CD4-positive, alpha-beta T cell treated with Interleukin-4 for 4 hours (primary cell): ENCODE measurements at places on chromosomes 6 and 20.
A peak's percentile ranks its signal among the peaks of the same experiment; 100 is the strongest.

GRCh38 chr6:52407467-52407866, 12.7 kb upstream of the EFHC1 start:
- DNase-seq: peak; percentile 35

- DNase-seq: no peak
These were observed 376.9 kb downstream of the PHF3 start for GRCh38 chr6:64012351-64013001.

DNA sequence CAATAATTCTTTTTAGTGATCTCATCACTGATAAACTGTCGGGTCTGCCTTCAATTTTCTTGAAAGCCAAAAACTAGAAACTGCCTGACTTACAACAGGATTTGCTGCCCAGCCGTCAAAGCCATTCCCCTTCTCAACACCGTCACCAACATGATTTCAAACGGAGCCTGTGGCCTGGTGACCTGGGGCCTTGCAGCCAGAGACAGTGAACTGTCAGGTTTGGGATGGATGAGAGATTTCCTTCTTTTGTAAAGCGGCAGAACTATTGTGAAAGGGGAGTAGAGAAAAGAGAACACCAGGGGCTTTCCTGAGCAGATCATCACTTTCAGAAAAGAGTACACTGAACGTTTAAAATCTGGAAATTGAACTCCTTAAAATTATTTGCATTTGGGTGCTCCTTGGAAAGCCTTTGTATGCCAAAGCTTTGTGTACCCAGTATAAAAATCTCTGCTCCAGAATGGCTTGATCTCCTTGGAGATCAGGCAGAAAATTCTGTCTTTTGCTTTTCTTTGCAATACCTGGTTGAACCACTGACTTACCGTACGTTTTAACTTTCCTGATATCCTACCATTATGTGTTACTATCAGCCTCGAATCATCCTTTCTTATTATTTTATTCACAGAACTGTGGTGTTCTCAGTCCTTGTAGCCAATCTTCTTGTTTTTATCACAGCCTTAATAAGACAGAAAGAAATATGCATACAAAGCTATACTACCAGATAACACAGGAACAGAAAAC, 125.2 kb downstream of the PACRG start:
- no peak for DNase-seq

DNA sequence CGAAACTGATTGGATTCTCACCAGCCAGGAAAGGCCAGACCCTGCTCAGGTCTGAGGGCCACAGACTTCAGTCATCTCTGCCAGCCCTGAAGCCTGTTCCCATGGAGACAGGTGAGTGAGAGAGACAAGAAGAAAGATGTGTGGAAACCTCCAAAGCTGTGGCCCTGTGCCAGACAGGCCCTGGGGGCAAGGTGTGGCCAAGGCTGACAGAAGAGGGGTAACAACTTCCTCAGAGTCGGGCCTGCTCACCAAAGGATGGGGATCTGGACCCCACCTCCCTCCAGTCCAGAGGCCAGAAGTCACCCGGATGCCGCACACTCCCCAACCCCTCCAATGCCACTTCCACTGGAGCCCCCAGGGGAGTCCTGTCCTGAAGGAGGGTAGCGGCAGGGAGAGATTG, 73.6 kb downstream of the MDGA1 start:
- no peak for DNase-seq

DNA sequence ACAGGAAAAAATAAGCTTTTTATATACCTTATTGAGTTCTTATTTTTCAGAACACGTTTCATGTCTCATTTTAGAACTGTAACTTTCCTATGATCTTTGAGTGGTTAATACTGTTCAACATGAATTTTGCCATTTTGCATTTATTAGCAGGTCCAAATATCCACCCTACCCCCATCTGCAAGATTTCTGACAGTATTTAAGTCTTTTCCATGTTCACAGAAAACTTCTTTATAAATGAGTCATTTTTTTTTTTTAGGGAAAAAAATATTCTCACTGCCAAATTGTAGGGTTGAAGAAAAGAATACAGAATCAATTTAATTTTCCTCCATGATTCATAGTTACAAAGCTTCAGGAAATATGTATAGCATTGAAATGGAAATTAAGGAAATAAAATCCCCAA, 101.8 kb downstream of the COL21A1 start:
- DNase-seq: no peak

GRCh38 chr6:3045369-3045768, 22.9 kb upstream of the RIPK1 start:
- DNase-seq: no peak

- no peak for DNase-seq
These were observed 65.5 kb downstream of the WASF1 start for GRCh38 chr6:110114004-110114403.

- DNase-seq: no peak
These were observed 926 bp downstream of the MYLIP start for GRCh38 chr6:16129623-16130401.

- DNase-seq: peak; percentile 48
These were observed at the start of gene RBM38 for GRCh38 chr20:57390604-57391438. Gene RBM38 (plus strand): TSS chr20:57391396. CDS start chr20:57391582, 186 bp downstream.

DNA sequence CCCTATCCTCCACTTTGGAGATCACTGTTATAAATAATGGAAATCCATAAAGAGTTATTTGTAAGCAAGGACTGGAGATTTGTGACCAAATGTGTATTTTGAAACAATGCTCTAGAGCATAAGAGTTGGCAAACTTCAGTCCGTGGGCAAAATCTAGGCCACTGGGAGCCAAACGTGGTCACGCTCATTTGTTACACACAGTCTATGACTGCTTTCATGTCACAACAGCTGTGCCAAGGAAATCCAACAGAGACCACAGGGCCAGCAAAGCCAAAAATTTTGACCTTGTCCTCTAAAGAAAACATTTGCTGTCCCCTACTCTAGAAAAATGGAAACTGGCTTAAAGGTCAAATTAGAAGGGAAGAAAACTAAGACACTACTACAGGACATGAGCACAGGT, 7.9 kb downstream of the ZNF334 start:
- DNase-seq: no peak

GRCh38 chr6:146397638-146398037, 146.0 kb upstream of the RAB32 start:
- DNase-seq: no peak

DNA sequence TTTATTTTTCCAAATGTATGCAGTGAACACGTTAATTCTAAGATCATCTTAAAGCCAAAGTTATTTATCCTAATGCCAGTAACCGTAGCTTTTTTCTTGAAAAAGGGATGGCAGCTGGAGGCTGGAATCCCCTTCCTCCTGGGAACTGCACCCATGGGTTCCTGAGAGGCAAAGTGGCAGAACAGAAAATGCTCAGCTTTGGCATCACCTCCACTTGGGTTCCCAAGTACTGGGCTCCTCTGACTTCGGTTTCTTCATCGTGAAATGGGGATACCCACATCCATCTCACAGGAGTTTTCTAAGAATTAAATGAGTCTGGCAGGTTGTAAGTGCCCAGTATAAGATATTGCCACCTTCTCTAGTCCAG, 6.2 kb upstream of the DDX43 start:
- DNase-seq: no peak

- DNase-seq: peak; percentile 60
These were observed 317.5 kb downstream of the UTRN start for GRCh38 chr6:144602523-144603180.

DNA sequence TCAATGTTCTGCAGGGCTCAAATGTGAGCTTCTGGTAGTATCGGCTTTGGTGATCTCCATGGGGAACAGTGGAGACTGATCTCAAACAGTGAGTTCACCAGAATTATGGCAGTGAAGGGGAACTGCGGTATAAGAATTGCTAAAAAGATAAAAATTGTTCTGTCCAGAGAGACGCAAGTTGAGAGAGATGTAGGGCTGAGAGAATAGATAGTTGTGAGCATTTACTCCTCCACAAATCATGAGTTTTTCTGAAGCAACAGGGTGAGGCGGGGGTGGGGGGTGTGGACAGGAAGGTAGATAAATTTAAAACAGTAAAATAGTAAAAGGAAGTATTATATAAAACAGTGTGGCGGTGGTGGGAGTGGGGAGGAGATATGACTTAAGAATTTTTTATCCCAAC, 98.6 kb upstream of the NEDD9 start:
- no peak for DNase-seq

- DNase-seq: no peak
These were observed 650.6 kb downstream of the CBLN4 start for GRCh38 chr20:55354720-55355119.

- DNase-seq: no peak
These were observed 388.8 kb downstream of the THBS2 start for GRCh38 chr6:168864541-168865460.

DNA sequence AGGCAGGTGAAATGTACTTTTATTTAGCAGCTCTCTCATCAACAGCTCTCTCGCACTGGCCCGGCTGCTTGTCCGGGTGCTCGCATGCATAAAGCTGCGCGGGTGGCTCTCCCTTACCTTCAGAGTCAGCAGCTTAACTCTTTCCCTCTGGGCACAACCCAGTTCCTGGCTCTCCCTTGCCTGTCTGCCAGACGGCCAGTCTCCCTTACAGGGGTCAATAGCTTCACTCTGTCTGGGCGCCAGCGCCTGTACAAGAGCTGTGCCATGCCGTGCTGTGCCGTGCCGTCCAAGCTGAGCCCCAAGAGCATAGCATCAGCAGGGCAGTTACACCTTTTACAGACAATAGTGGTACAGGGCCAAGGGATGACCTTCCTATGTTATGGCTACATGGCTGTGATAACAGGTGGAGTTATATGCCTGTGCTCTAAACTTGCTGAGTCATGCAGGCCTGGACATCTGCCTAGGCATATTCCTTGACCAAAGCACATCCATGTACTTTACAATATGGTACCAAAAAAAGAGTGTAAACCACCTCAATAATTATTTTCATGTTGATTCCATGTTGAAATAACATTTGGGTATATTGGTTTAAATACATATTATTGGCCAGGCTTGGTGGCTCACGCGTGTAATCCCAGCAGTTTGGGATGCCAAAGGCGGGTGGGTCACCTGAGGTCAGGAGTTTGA, 47.9 kb downstream of the BLTP3A start:
- DNase-seq: no peak

DNA sequence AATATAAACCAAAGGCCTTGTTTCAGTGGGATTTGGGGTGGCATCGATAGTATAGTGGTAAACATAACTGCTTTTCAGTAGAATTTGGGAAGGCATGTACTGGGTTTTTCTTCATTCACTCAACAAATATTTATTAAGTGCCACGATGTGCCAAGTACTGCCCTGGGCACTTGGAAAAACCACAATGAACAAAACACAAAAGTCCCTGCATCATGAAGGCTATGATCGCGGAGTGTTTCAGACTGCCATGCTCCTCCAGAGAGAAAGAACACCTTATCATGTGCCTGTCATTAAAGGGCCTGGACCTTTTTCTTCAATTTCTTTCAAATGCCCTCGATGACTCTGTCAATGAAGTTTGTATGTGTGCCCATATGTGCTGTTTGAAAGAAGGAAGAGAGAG, 59.2 kb upstream of the CEP85L start:
- DNase-seq: no peak

GRCh38 chr6:20932284-20932683, 398.0 kb downstream of the CDKAL1 start:
- DNase-seq: no peak

DNA sequence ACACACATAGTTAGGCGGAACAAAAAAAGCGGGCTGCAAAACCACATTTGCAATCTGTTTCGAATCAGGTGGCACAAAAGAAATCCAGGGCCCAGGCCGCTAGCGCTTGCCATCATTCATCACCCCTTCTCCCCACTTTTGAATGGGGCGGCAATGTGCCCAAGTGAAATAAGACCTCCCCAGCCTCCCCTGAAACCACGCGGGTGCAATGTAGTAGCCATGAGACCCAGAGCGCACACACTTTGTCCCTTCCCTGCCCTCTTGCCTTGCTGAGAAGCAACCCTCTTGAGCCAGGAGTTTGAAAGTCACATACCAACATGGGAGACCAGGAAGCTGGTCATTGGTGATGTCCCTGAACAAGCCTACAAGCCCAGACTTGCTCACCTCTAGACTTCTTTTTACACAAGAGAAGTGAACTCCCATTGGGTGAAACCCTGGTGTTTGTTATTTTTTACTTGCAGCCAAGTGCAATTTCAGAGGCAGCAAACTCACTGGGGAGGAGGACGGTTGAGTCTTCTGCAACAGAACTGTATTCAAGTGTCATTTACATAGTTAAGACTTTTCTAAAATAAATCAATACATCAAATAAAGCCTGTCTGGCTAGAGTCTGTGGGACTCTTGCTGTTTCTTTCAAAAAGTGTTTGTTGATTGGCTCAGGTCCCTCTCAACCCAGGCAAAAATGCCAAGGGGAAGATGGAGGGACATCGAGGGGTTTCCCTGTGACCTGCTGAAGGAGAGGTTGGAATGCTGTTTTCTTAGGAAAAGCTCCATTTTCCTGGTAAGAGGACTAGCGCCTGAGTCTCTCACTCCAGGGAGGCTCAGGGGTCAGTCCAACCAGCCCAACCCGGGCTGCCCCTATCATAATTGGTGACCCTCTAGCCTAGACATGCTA, 138.1 kb upstream of the PTPN1 start:
- DNase-seq: no peak

GRCh38 chr6:167984144-167984719, 13.2 kb upstream of the KIF25 start:
- no peak for DNase-seq

DNA sequence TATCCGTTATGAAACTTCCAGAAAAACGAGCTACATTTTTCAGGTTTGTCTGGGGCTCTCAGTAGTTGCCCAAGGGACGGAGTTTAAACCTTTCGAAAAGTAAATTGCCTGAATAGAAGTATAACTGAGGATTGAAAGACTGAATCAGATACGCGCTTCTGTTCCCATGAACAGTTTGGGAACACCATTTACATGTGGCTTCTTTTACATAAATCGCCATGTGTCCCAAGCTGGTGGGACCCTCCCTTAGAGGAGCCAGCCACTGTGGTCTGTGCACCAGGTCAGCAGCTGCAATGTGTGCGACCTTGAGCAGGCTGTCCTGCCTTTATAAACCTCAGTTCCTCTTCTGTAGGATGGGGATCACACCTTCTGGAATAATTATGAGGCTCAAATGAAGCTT, 11.0 kb downstream of the ENTPD6 start:
- no peak for DNase-seq

DNA sequence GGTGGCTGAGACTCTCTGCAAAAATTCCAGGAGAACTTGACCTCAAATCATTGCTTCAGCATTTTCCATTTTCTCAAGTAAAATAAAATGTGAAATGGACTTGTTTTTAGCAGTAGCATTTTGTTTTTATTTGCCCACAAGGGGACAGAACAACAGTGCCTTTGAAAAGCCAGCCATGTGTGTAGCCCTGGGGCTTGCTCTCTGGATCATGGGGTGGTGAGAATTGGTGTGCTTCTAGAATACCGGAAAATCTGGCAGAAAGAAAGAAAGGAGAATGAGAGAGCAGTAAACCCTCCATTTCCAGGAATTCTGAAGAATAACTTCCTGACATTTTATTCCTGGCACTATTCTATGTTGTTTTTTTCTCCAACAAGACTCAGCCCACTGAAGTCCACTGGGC, 254.7 kb upstream of the MOCS1 start:
- no peak for DNase-seq

GRCh38 chr6:15993716-15994228, 135.1 kb upstream of the MYLIP start:
- DNase-seq: peak; percentile 9
